Posterior vena cava (tissue), 2 donors: ENCODE measurements at places on chromosomes 3 and 15. TPM values are rescaled to one million over a fixed set of nuclear protein-coding genes. Genes with fewer than 3 reads are reported as not detected.

The KBTBD12 gene
- total RNA-seq: 3.0 TPM

The STRIT1 gene
- not detected for total RNA-seq

The HEMK1 gene
- 12.6 TPM for total RNA-seq

The ARL6IP5 gene
- total RNA-seq: 153 TPM

The BOC gene
- total RNA-seq: 86.8 TPM

The MAP3K13 gene
- 20.7 TPM for total RNA-seq

The NR2E3 gene
- 0.19 TPM for total RNA-seq

The SERPINI2 gene
- not detected for total RNA-seq

GRCh38 chr3:128462931-128463330 lies 3.8 kb downstream of the DNAJB8 start:
- no peak for DNase-seq

DNA sequence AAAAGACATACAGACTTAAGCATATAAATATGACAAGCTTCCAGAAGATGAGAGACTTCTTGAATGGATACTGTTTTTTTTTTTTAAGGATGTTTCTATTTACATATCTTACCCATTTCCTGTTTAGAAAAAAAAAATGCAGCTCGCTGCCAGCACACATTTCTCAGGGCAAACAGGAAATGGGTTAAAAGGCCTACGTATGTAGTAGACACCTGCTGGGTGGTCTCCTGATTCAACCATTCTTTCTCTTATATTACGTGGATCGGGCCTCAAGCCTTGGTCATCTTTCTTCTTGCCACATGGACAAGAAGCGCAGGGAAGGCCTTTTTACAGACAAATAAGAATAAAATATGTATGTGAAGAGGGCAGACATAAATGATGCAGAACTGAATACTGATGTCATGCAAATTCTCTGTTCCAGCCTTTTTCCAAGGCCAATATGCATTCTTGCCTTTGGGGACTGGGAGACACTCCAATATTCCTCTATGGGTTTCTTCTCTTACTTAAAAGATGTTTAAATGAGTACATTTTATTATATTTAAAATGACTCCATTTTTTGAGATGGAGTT lies 35.0 kb upstream of the TJP1 start:
- DNase-seq: no peak

DNA sequence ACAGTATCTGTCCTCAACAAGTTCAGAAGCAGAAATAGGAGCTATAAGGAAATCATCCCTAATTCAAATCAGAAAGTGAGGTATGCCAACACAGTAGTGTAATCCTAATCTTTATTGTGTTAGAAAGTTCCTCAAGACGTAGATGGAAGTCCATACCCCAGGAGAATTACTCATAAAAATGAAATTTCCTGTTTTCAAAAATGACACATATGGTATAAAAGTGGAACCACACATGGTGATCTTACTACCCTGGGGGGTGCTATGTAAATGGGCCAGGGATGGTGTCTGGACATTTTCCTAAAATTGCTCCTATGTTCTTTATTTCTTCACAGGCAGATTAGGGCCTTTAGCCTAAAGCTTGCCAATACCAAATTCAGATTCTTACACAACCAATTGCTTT lies 204.1 kb downstream of the ARRDC4 start:
- no peak for DNase-seq

- no peak for DNase-seq
Observed at GRCh38 chr15:79399606-79400005, 32.5 kb upstream of the MINAR1 start.

- DNase-seq: no peak
Observed at GRCh38 chr3:151581035-151581434, 120.2 kb upstream of the IGSF10 start.

DNA sequence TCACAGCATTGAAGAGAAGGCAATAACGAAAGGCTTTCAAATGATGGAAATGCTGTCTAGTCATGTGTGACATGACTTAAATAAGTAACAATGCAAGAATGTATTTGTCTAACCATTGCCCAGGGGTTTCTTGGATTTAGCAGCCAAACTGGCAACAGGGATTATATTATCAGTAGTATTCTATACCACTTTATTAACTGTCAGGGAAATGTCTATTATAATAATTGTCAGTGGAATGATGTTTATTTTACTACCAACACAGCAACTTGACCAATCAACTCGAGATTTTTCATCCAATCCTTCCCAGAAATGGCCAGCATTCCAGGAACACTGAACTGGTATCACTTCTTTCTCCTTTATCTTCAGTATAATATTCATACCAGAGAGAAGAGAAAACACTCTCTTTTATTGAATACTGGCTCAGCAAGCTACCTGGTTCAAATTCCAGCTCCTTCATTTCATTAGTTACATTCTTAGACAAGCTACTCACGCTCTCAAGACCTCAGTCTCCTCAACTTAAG lies 66.2 kb downstream of the FOXP1 start:
- DNase-seq: no peak

DNA sequence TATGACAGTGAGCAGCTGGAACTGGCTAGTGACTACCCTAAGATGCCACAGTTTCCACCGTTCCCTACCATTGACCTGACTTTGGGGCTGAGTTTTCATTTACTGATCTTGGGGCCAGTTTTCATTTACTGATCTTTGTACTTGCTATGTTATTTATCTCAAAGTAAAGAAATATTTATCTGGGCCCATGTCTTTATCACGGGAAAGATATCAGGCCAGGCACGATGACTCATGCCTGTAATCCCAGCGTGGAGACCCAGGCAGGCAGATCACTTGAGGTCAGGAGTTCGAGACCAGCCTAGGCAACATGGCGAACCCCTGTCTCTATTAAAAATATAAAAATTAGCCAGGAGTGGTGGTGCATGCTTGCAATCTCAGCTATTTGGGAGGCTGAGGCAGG lies 83.5 kb downstream of the EOMES start:
- DNase-seq: no peak

GRCh38 chr3:51712511-51712931 lies 5.7 kb downstream of the GRM2 start:
- peak; percentile 73 for DNase-seq

DNA sequence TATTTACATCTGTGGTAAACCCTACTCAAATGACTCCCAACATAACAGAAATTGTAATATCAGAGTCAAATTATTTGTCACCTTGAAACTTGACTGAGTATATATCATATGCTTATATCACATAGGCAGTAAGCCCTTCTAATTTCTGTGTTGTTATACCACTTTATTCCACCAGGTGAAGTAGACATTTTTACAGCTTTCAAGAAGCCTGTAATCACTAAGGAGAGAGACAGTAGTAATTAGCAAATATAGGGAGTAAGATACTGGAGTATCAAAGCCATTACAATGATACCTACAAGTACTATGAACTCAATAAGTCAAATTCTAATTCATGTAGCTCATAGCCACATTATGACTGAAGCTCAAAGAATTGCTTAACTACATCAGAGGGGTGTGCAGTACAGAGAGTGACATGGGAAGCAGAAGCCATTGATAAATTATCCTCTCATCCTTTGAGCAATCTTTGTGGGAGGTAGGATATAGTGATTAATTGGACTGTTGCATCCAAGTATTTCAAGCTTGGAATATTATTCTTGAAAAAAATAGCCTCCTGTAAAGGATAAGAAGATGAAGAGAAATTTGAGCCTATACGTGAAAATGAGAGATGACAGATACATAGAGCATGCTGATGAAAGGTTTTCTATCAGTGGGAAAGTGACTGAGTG lies 1005.9 kb downstream of the ZPLD1 start:
- no peak for DNase-seq

DNA sequence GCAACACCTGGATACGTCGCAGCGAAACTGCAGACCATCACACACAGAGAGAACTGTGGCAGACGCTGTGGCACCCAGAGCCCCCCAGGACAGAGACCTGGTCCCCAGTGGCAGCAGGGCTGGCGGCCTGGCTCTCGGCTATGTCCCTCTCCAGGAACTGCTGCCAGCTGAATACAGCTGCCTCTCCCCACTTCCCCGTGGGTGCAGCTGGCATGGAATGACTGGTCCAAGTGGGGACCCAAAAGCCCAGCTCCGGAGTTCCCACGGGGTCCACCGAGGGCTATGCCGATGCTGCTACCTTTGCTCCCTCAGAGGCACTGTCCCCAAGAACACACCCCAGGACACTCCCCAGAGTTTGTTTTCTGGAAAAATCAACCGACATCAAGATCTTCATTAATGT lies 67.8 kb upstream of the GATA2 start:
- peak; percentile 56 for DNase-seq

GRCh38 chr3:171614318-171614921 lies 154.2 kb upstream of the TNIK start:
- DNase-seq: no peak

- peak; percentile 62 for DNase-seq
Observed at GRCh38 chr15:101067660-101068522, 148.7 kb downstream of the LRRK1 start.

DNA sequence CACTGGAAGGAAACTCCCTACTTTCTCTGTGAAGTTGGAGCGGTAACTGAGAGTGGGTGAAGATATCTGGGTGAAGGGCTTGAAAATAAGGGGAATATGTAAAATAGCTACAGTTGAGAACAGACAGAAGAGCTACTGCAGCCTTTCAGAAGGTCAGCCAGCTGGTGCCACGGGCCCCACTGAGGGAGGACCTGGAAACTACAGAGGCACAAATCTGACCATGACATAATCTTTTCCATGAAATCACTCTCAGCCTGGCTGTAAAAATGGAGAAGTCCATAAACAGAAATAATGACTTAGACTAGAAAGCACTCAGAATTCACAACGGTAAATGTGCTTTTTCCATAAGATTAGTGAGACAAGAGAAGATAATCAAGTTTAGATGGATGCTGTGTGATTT lies 46.4 kb downstream of the ST3GAL6 start:
- DNase-seq: no peak

DNA sequence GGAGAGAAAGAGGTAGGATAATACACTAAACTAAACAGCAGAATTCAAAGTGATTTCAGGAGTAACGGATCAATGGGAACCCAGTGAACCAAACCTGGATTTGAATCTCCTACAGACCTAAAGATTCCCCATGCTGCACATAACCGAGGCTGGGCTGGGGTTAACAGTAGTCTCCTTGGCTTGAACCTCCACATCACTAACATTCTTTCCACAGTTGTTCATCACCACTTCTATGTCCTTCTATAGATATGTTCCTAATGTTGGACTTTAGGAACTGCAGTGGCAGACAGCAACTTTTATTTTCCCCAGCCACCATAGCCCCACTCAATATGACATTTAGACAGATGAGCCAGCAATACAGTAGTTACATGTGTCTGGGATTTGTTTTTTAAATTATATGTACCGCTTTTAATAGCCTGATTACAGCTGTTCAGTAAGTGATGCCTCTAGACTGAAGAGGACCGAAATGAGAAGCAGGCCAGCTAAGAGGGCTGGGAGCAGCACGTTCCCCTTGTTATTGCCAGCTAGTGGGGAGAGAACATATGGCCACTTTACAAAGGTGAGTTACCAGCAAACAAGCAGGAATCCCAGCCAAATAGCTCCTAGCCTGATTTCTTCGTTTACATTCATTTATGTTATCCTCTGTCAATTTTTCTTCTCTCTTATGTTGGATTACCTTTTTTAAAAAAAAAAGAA lies 472.6 kb upstream of the CDIN1 start:
- DNase-seq: no peak

DNA sequence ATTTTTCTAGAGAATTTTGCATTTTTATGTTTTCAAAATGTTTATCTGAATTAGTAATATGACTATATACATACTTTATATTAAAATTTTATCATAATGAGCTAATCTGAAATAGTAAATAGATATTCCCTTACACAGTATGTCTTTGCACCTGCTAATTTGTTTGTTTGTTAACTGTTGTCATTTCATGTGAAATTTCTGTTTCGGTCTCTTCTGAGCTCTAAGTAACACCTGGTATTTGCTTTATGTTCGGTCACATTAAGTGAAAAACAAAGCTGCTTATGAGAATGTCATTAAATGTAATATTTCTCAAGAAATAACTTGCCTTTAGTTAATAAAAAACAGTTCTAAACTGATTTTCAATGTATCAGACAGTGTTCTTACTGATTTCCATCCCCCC lies 61.1 kb downstream of the FNDC3B start:
- no peak for DNase-seq

DNA sequence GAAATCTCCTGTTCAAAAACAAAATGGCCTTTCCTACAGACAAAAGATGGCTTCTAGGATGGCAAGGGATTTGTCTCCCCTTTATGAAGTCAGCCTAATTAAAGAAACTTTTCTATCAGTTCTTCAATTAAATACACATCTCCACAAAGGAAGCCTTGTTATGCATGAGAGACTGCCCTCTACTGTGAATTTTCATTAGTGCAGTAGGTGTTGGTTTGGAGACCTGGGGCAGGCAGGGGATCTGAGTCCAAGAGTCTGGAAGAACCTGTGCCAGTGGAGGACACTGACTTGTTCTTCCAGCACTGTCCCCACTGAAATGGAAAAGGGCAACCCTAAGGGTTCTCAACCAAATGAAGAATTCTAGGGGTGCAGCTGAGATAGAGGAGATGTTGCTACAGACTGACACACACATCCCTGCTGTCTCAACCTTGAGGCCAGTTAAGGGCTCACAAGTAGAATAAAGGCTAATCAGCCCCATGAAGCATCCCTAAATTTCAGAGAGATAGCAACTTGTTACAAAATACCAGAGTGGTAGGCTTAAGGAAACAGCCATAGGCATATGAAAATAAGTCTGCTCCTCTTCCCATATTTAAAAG lies 174.0 kb upstream of the PRICKLE2 start:
- no peak for DNase-seq

- DNase-seq: peak; percentile 81
Observed at GRCh38 chr3:71725271-71725991, at the start of gene EIF4E3. EIF4E3 (minus strand) TSS chr3:71725402; CDS start chr3:71725367, 35 bp downstream.

GRCh38 chr3:45688194-45688881 lies 858 bp upstream of the SACM1L start:
- no peak for DNase-seq
